ENCODE measurements at places on chromosomes 5 and 9.

GRCh38 chr5:148967783-148968182 is 95.1 kb downstream of the SH3TC2 start:
- no peak for DNase-seq

GRCh38 chr9:36074870-36075532 is 38.3 kb downstream of the RECK start:
- peak; percentile 93 for DNase-seq

DNA sequence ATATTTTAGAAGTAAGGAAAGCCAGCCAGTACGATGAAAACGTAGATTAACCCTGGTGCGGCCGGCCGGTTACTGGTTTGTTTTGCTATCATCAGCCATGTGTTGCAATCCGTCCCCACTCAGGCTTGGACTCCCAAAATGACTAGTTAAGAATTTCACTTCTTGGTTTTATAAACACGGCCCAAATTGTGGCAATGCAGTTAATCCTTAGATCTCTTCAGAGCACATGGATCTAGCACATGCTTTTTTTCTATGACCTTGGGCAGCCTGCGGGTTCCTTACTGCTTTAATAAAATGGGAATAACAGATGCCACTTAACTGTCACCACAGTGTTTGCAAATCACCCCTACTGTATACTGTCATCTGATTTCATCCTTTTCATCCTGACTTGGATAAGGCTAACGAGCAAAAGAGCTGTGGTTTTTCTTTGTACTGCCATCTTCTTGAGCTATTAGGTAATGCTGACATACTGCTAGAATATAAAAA is 1.5 kb downstream of the NDFIP1 start:
- DNase-seq = peak; percentile 71

DNA sequence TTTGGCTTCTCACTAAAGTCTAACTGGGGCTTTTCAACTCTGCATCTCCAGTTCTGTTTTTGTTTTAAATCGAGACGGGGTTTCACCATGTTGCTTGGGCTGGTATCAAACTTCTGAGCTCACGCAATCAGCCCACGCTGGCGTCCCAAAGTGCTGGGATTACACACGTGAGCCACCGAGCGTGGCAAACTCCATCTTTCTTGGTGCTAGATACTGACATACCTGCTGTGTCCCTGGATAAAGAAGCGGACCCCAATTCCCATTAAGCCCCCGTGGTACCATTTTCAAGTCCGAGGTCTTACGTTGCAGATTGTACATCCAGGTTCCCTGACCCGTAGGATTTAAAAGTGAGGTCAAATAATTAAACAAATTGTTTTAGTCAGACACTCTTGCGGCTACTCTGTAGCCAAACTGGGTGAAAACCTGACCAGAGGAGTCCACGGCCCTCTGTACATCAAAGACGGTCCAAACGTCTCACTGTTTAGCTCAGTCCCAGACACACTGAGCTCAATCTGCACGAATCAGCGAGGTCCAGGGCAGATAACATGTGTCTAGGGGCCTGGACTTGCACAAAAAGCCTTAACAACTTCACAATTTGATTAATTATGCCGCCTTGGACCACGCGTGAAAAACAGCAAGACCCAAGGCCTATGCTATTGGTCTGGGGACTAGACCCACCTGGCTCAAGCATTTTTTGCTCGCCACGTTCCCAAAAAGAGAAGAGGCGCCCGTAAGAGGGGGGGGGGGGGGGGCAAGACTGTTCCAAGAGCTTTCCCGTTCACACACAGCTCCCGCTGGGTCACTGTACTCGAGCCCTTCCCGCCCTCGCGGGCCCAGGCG is 727 bp upstream of the DNAJA1 start:
- DNase-seq = peak; percentile 51

DNA sequence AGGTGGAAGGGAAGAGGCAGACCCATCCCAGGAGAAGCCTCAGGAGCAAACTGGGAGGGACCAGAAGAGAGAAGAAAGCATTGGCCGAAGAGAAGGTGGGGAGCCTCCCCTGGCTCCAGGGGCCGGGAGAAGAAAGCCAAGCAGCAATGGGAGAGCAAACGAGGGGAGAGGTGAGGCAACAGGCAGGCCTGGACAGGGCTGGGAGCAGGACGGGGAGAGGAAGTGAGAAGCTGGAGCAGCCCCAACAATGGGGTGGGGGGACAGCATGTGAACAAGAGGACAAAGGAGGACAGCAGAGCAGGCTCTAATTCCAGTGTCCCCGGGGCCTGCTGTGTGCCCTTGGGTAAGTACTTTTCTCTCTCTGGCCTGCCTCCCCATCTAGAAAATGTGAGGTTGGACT is 115.3 kb downstream of the PSD2 start:
- no peak for DNase-seq

GRCh38 chr9:19992556-19992955 is 203.7 kb upstream of the SLC24A2 start:
- DNase-seq = peak; percentile 85

DNA sequence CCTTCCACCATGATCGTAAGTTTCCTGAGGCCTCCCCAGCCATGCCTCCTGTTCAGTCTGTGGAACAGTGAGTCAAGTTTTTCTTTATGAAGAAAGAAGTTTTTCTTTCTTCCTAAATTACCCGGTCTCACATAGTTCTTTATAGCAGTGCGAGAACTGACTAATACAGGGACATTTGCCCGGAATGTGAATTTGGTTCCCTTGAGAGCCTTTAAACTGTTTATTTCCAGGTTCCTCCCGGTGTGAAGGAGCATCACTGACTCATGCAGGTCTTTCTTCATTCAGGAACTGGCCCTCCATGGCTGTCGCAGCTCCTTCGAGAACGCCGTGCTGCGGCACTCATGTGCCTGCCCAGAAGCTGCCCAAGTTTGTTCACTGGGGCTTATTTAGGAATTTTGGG is 87.7 kb downstream of the PTCH1 start:
- DNase-seq = no peak

GRCh38 chr5:1288439-1289335 is 6.2 kb downstream of the TERT start:
- DNase-seq = no peak

DNA sequence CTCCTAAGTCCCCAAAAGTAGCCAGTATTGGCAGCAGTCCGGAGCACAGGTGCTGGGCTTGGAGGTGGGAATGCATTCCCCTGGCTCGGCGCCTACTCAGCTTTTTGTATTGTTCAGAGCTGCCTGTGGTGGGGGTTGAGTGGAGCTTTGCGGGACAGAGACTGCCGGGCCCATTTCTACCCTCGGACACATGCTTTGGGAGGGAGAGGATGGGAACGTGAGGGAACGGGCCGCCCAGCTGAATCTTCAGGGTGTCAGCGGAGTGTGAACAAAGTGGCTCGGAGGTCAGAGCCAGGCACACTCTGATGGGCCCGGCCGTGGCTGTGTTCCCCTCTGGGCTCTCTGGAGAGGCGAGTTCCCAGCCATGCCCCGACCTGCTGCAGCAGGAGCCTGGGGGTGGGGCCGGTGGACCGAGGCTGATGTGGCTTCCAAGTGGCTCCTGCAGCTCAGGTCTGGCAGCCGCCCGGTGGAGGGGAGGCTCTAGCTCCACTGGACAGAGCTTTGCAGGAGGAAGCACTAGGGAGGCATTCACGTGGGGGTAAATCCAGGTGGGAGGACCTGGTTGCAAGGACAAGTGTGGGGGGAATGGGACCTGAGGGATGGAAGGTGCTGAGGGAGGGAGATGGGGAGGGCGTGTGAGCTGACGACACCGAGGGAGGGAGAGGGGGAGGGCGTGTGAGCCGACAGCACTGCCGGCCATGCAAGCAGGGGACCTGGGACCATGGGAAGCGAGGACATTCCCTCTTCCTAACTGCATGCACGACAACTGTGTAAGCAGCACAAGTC is 31.1 kb upstream of the SLC6A3 start:
- no peak for DNase-seq

- no peak for DNase-seq
These were observed 41.3 kb downstream of the TBCA start for GRCh38 chr5:77734885-77735284.

DNA sequence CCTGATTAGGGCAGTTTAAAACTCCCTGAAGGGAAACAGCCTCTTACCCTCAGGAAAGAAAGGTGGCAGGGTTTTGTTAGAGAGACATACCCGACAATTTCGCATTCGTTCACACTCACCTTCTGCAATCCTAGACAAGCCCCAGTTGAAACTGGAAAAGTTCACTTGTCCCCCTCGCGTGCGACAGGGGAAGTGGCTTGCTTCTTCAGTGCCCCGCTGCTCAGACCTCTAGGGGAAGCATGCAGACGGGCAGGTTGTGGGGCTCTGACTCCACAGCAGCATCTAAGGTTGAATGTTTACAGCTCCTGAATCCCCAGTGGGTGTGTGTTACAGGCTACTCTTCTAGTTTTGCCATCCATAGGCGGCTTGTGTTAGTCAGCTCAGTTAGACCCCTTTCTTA is 575.7 kb upstream of the ACO1 start:
- no peak for DNase-seq

DNA sequence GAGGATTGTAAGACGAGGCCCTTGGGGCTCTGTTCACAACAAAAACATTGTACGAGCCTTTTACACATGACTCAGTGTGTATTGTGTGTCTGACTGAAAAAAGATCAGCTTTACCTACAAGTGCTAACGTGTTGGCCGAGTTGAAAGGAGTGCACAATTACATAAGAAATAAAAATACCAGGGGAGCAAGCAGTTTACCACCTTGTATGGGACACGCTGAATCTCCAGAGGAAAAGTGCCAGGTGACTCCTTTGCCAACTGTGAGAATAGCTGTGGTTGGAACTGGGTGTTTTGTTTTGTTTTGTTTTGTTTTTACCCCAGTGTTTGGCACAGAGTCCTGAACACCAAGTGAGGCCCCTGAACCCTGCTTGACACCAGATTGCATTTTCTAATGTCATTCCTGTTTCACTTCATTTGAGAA is 32.8 kb upstream of the ZSWIM6 start:
- DNase-seq = no peak

DNA sequence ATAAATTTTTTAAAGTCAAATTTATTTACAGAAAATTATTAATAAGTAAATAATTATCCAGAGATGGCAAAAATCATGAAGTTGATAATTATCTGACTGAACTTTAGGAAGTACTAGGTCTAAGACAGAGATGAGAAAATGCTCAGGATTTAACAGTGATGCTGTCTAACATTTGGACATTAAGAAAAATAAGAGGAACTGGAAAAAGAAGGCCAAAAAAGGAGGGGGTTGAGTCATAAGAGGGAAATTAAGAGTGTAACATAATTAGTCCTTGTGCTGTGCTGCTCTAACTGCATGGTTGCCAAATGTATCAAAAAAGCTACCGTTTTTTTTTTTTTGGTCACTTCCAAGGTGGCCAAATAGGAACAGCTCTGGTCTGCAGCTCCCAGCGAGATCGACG is 35.4 kb upstream of the TUT7 start:
- no peak for DNase-seq

- peak; percentile 94 for DNase-seq
These were observed 56.9 kb downstream of the NPR3 start for GRCh38 chr5:32767948-32768467.

- DNase-seq = peak; percentile 53
These were observed 51.7 kb downstream of the CPLANE1 start for GRCh38 chr5:37197340-37198050.

DNA sequence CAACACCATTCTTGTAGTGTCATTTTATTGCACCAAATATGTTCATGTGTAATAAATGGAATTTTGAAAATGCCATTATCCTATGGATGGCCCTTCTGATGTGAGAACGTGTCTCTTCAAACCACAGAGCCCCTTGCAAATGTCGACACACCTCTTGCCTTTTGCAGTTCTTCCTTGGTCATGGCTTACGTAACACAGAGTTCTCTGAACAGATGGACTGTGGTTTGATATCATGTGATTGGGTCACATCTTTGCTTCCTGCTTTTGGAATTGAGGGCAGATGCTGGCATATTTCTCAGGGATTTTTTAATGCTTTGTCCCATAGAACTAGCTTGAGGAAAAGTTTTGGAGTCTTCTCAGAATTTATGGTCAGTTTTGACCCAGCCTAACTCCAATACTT is 4.6 kb downstream of the TGFBR1 start:
- peak; percentile 73 for DNase-seq

DNA sequence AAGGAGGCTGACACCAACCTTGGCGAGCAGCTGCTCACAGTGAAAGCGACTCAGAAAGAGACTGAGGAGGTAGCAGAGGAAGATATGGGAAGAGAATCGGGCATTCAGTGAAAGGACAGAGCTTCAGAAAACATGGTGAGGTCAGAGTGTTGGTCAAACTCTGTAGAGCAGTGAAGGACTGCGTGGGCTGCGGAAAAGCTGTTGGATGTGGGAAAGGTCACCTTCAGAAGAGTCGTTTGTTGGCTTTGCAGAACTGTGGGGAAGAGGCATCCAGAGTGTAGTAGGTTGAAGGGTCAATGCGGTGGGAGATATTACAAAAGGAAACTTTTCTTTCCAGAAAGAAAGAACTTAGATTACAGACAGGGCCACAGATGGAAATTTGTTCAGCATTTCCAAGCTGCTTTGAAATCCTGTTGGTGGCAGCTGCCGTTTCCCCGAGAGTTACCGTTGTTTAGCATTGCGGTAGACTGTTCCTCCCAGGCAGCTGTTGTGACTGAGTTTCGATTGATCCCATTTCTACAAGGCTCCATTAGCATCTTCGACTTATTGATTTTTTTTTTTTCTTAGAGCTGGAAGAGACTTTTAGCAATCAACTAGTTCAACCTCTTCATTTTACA is 58.3 kb upstream of the AFAP1L1 start:
- DNase-seq = no peak

- no peak for DNase-seq
These were observed 5.5 kb downstream of the PDLIM4 start for GRCh38 chr5:132262882-132263547.

- peak; percentile 63 for DNase-seq
These were observed 4.5 kb downstream of the LEAP2 start for GRCh38 chr5:132877938-132878337.

DNA sequence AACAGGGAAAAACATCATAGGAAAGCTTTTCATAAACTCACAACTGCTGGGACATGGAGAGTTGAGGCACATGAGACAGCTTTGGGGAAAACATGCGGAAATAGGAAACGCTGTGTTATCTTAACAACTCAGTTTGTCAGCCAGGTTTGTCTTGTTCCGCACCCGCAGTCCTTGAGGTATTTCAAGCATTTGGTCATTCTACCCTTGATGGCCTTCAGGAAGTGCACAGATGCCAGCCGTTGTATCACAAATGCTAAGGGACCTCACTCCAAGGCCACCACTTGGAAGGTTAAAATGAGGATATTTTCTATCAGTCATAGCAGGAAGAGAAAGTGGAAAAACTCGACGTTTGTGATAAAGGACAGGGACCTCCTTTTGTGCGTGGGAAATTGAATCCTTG is 83.8 kb downstream of the TRIO start:
- no peak for DNase-seq

DNA sequence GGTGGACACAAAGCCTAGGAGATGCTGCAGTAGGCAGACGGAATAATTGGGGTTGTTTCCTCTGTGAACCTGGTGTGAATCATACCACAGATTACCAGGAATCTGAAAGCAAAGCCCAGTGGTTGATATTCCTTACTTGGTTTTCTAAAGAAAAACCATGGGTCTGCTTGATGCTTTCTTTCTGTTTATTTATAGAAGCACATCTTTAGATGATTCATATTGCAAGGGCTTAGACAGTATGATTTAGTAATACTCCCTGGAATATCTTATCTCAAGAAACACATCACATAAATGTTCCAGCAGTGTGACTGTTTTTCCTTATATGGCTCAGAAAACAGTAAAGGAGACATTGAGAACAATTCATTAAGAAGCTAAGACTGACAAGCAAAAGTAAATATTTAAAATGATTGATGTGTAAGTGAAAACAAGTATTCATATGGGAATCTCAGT is 623.3 kb downstream of the RAB3C start:
- DNase-seq = peak; percentile 95

GRCh38 chr5:72455476-72455875 is 51.7 kb downstream of the ZNF366 start:
- no peak for DNase-seq
